Breast epithelium (tissue), 4 donors: ENCODE measurements at places on chromosomes 7 and 10.

DNA sequence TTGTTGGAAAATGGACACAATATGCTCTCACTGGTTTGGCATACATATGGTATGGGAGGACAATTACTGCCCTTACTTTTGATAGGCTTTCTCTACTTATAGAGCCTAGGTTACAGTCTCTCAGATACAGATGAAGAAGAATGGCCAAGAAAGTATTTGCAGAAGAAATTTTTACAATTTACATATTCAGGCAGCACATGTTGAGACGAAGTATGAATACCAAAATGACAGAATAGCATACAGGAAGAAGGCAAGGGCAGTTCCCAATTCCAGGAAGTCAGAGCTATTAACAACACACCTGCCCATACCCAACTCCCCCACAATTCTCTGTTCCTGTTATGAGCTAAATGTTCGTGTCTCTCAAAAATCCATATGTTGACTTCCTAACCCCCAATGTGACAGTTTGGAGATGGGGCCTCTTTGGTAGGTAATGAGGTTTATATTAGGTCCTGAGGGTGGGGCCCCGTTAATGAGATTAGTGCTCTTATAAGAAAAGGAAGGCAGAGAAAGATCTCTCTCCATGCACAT lies 67.8 kb downstream of the DOCK4 start:
- no peaks in the 10 kb centered on the region for H3K36me3 ChIP-seq
- no peaks in the 10 kb centered on the region for H3K4me1 ChIP-seq
- no peak overlapping the region for H3K27ac ChIP-seq
- no peak overlapping the region for H3K4me3 ChIP-seq
- no peak for DNase-seq
- no peaks in the 10 kb centered on the region for H3K27me3 ChIP-seq

DNA sequence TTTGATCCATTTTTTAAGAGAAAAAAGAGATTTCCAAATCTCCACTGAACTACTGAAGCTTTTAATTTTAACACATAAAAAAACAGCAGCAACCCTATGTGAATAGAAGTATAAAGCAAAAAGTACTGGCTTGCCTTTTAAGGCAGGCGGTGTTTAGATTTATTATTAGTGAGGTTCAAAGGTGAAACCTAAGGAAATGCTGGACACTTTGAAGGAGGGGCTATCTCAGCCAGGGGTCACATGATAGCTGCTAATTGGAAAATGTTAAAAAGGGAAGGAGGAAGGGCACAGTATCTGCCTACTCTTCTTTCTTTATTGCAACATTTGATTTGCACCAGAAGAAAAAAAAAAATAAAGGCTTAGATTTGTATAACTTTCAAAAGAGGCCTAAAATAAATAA lies 183.8 kb downstream of the SKAP2 start:
- no peak overlapping the region for H3K4me3 ChIP-seq
- H3K36me3 ChIP-seq = no peaks in the 10 kb centered on the region
- no peak for DNase-seq
- no peaks in the 10 kb centered on the region for H3K4me1 ChIP-seq
- H3K27me3 ChIP-seq = no peaks in the 10 kb centered on the region

GRCh38 chr7:105493923-105494315 lies 28.2 kb downstream of the PUS7 start:
- H3K27ac ChIP-seq = peak overlapping the region; percentile 50
- no peaks in the 10 kb centered on the region for H3K27me3 ChIP-seq
- no peak for DNase-seq

DNA sequence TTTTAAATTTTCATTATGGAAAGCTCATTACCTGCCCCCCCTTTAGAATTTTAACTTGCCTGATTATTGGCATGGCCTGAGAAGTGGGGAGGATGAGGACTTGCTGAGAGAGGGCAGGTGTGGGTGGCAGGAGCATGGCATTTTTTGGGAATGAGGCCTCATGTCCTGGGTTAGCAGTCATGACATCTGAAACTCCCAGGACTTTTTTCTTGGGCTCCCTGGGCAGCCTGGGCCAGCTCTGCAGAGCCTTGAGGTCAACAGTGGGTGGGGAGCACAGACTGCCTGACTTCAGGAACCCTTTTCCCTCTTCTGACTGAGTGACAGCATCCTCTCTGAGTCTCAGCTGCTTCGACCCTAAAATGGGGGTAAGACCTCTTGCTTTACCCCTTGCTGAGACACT lies 46.3 kb downstream of the EEPD1 start:
- no peaks in the 10 kb centered on the region for H3K27me3 ChIP-seq
- H3K36me3 ChIP-seq = no peaks in the 10 kb centered on the region
- no peak overlapping the region for H3K4me3 ChIP-seq
- DNase-seq = no peak

GRCh38 chr10:119243488-119243887 lies 36.1 kb downstream of the GRK5 start:
- no peak overlapping the region for H3K27ac ChIP-seq
- no peaks in the 10 kb centered on the region for H3K27me3 ChIP-seq
- H3K36me3 ChIP-seq = no peaks in the 10 kb centered on the region
- no peak overlapping the region for H3K4me3 ChIP-seq
- no peak for DNase-seq
- no peaks in the 10 kb centered on the region for H3K4me1 ChIP-seq

GRCh38 chr7:34385384-34385783 lies 272.6 kb upstream of the NPSR1 start:
- H3K4me3 ChIP-seq = no peak overlapping the region
- H3K4me1 ChIP-seq = no peaks in the 10 kb centered on the region
- H3K27ac ChIP-seq = no peak overlapping the region
- no peaks in the 10 kb centered on the region for H3K27me3 ChIP-seq

DNA sequence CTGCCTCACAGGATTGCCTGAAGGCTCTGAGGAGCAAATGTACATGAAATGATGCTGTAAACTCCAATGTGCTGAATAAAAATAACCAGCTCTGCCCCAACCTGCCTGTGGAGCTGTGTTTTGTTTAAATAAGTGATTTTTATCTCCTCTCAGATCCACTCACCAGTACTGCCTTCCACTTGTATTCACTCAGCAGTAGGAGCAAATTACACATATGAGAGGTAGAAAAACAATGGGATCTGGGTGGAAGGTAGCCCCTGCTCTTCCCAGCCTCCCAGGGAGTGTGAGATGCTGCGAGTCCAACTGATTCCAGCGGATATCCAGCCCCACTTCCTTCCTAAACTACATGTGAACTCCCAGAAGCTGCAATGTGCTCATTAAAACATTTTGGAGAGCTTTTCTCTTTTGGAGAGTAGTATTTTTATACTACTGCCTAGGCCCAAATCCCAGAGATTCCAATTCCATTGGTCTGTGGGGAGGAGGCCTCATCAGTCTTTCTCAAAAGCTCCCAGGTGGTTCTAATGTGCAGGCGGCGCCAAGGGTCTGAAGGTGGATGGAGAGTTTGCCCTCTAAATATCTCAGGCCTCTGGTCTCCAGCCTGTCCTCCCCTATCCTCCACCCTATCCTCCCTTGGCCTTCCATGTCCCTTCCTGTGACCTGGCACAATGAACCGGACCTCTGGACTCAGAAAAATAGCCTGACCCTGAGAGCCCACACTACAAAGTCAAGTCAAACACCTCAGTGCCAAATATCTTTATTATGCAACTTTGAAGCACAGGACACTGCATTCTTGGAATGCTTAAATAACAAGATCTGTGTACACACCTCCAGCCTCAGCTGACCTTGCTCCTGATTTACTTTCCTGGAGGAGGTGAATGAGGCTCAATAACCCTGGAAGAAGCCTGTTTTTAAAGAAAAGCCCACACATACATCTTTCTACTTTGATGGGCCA lies 46.2 kb downstream of the CPVL start:
- DNase-seq = no peak
- peak overlapping the region; percentile 56 for H3K27ac ChIP-seq
- no peak overlapping the region for H3K4me3 ChIP-seq
